ELF-1 (cell line): ENCODE measurements at places on chromosomes 6 and 20.

- no peak for DNase-seq
Measured at GRCh38 chr20:44344723-44345122, 7.9 kb downstream of the R3HDML start.

DNA sequence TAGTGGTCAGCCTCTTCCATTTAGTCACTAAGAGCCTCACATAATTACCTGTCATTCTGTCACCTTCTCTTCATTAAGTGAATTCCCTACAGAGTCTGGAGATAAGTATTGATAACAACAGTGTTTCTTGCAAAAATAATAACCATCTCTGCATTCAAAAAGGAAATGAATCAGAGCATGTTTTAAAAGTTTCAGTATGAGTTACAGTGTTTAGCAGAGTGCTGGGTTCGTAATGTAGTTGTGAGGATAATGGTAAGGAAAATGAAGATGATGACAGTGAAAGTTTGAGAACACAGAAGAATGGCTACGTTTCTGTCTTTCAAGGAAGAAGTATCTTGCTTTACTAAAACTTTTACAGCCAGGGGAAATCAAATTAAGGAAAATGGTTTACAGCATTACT, 31.3 kb downstream of the GPRC6A start:
- DNase-seq = no peak

DNA sequence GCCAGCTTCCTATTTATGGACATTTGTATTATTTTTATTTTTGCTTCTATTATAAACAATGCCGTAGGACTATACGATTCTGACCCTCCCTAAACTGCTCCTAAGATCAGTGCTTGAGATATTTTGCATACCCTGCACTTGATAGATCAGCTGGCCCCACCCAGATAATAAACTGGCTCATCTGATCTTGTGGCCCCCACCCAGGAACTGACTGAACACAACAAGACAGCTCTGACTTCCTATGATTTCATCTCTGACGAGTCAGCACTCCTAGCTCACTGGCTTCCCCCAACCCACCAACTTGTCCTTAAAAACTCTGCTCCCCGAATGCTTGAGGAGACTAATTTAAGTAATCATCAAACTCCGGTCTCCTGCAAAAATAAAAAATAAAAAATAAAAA, 34.9 kb upstream of the TFAP2A start:
- DNase-seq = no peak

GRCh38 chr6:68651011-68651985, 16.2 kb downstream of the ADGRB3 start:
- DNase-seq = no peak

DNA sequence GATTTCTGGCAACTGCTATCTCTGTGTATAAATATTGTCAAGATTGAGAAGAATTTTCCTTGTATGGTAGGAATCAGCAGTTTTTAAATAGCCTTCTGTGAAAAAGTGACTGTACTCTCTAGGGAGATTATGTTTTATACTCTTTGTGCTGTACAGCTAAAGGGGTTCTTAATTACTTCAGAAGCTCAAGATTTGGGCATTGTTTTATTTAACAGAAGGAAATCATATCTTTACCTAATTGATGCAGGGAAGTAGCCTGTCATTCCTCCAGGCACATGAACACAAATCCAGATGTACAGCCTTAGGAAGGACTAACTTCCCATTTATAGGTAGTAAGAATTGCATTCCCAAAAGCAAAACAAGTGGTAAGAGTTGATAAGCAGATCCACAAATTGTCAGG, 1.3 kb downstream of the CALHM5 start:
- no peak for DNase-seq

- no peak for DNase-seq
Measured at GRCh38 chr6:145368075-145368474, 367.2 kb downstream of the EPM2A start.

GRCh38 chr6:26493258-26493657, 6.8 kb upstream of the BTN1A1 start:
- DNase-seq = no peak

DNA sequence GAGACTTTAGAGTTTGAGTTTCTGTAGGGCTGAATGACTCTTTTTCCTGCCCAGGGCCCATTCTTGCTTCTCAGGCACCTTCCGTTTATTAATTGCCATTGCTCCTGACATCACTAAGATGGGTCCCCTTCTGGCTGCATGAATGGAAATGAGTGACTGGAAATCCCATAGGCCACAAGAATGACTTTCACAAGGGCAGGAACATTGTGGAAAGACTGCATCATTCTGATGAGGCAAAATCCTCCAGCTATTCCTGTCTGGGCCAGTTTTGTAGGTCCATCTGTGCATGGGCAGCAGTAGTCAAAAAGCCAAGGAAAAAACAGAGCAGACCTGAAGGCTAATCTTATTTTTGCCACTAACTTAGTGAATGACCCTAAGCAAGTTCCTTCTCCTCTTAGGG, 19.3 kb downstream of the TMEM74B start:
- no peak for DNase-seq

DNA sequence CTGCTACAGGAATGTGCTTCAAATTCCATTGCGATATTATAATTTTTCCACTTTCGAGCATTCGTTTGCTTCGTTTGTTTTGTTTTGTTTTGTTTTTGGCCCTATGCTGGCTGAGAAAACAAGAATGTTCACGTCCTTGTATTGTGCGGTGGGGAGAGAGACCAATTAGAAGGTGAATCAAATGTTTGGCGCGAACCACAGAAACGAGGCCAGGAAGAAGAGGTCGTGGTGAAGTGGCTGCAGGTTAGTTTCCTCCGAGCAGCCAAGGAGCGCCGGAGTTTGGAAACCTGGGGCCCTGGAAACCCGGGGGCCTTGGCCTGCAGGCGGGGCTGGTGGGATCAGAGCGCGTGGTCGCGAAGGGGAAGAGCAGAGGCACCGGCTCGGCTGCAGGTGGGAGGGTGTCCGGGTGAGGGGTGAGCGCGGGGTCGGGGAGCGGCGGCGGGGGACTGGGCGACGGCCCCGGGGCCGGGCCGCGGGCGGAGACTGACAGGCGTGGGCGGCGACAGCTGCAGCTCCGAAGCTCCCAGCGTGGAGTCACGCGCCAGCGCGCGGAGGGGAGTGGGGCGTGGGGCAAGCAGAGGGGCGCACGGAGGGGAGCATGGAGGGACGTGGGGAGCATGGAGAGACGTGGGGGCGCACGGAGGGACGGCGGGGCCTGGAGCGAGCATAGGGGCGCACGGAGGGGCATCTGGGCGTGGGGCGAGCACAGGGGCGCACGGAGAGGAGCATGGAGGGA, 141.5 kb upstream of the PDE10A start:
- no peak for DNase-seq

DNA sequence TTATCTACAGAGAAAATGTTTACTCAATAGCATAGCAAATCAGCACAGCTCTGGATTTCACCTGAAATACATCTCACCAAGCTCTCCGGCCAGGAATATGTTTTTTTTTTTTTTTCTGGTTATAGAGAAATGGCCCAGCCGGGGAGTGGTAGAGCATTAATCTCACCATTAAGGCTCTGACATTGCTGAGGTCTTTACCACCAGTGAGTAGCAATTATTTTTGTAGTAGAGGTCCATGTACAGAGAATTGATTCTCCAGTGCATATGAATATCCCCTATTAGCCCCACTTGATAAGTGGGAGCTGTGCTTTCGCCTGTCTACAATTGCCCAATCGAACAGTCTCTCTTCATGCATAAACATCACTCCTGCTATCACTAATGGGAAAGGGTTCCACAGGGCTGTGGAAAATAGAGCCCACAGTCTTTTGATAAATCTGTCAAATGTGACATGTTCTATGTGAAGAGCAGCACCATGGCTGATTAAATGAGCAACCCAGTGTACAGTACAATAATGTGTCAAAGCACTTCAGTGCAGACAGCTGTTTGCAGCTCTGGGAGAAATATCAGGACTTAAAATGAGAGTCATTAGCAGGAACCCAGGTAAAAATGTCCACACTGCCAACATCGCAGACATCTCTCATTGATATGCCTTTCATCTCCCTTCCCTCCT, 227.1 kb upstream of the ID4 start:
- no peak for DNase-seq

DNA sequence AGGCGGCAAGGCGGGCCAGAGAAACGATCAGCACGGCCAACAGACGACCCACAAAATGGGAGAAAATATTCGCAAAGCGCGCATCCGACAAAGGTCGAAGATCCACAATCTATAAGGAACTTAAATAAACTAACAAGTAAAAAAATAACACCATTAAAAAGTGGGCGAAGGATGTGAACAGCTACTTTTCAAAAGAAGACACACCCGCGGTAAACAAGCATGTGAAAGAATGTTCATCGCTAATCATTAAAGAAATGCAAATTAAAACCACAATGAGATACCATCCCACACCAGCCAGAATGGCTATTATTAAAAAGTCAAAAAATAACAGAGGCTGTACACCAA, 117.8 kb upstream of the SIRPA start:
- DNase-seq = no peak

DNA sequence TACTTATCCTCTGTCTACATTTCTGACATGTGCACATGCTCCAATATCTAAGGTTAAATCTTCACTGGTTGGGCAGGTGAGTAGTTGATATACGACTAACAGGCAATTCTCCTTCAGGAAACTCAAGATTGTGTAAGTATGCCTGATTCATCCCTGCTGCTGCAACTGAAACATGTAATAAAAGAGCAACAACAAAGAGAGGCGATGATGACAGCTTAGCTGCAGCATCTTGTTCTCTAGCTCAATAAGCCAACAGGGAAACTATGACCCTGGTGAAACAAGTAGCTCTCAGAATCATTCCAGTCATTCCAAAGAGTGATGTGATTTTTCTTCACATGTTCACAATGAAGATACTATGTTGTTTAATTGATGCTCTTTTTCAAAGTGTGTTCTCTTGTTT, 74.4 kb downstream of the ELOVL4 start:
- no peak for DNase-seq

GRCh38 chr20:37686762-37687477, 6.9 kb upstream of the CTNNBL1 start:
- DNase-seq = no peak

- DNase-seq = no peak
Measured at GRCh38 chr6:143695130-143695968, 17.6 kb downstream of the PHACTR2 start.

GRCh38 chr20:24572862-24573261, 103.4 kb downstream of the SYNDIG1 start:
- DNase-seq = no peak

GRCh38 chr6:40000964-40001515, 66.8 kb upstream of the MOCS1 start:
- DNase-seq = no peak

- peak; percentile 32 for DNase-seq
Measured at GRCh38 chr6:30998785-30999184, 11.5 kb upstream of the MUC22 start.

DNA sequence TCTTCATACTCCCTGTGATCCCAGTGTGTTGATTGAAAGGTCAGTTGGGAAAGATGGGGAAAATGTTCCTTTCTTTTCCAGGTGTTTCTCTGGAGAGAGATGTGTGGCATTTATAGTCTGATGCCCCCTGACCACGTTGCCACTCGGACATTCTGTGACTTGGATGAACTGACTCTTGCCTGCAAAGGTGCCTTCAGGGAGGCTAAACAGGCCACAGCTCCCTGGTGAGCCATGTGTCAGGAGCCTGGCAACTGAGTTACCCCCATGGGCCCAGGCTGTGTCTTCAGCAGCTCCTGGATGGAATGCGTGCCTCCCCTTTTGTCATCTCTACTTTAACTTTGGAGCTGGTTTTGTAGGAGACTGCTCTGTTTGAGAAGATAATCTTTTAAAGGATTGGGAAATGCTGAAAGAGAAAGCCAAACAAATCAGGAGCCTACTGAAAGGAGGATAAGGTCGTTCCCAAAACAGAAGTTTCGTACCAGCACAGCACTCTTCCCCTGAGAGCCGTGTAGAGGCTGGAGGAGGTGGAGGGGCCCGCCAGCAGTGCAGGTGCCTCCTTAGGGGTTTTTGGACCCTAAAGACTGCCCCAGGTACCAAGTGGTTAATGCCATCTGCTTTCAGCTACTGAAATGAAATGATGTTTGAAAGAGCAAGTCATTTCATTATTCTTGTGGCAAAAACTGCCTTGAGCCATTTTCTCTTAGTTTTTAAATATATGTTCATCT, 322.8 kb downstream of the ZFAND3 start:
- DNase-seq = no peak

GRCh38 chr6:134199848-134200606, 117.9 kb downstream of the SGK1 start:
- peak; percentile 30 for DNase-seq

DNA sequence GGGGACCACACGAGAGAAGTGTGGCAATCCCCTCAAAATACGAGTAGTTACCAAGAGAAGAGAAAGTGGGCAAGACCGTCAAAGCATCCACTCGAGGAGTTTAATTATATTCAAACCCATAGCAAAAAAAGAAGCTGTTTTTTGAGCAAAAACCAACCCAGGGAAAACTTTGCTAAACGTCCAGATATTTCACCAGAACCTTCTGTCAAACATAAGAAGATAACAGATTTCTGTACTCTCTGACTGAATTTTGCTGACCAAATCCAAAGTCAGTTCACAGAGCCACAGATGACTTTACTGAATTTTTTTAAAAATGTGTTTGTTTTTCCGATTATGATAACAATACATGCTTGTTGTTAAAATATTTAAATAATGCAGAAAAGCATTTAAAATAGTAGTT, 145.6 kb upstream of the PTPN1 start:
- DNase-seq = no peak

DNA sequence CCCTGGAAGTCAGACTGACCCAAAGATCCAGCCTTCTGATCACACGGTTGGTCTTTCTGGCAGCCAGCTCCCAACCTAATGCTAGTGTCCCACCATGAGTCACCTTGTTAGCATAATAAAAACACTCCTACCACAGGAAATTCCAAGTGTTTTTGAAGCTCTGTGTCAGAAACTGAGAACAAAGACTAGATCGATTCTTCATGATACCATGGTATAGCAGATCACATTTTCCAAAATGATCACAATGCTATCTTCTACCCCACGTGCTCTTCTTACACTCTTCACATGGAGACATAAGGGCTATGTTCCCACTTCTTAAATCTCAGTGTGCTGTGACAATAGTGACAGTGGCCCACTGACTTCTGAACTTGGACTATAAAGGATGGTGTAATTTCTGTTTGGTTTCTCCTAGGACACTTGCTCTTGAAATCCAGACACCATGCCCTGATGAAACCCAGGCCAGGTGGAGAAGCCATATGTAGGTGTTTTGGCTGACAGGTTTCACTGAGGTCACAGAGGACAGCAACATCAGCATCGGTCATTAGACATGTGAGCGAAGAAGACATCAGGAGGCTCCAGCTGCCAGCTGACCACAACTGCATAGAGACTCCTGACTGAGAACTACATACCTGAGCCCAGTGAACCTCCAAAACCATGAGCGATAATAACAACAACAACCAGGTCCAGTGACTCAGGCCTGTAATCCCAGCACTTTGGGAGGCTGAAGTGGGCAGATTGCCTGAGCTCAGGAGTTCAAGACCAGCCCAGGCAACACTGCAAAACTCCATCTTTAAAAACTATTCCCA, 57.5 kb downstream of the MKKS start:
- DNase-seq = peak; percentile 8

GRCh38 chr6:168715643-168716481, 274.9 kb downstream of the SMOC2 start:
- no peak for DNase-seq

- no peak for DNase-seq
Measured at GRCh38 chr20:38032585-38033329, 499 bp downstream of the TTI1 start.
